ENCODE measurements at places on chromosomes 5 and 9.

DNA sequence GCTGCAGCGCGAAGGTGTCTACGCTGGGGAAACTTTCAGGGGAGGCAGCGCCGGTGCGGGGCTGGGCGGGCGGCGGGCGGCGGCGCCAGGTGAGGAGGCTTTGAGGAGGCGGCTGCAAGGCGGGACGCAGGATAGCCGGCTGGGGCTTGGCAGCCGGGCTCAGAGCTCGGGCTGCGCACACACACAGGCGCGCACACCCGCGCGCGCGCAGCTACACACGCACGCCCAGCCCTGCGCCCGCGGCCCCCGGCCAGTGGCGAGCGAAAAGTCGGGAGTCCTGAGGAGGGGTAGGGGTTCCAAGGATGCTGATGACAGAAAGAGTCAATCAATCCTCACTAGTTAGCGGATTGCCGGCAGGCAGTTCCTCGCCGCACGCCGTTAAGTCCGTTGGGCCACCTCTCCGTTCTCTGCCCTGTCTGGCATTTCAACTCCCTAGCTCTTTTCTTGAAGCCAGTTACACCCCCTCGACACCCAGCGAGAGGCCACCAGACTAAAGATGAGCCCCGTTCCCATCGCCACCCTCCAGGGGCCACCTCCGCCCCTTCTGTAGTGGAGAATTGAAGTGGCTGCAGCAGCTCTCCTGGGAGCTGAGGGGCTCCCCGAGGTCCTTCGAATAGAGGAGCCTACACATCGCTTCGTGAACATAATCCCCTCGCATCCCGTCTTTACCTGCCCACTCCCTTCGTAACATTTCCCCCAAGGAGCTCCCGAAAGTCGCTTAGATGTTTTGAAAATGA lies 1640.3 kb upstream of the C9orf72 start:
- DNase-seq, result no peak

DNA sequence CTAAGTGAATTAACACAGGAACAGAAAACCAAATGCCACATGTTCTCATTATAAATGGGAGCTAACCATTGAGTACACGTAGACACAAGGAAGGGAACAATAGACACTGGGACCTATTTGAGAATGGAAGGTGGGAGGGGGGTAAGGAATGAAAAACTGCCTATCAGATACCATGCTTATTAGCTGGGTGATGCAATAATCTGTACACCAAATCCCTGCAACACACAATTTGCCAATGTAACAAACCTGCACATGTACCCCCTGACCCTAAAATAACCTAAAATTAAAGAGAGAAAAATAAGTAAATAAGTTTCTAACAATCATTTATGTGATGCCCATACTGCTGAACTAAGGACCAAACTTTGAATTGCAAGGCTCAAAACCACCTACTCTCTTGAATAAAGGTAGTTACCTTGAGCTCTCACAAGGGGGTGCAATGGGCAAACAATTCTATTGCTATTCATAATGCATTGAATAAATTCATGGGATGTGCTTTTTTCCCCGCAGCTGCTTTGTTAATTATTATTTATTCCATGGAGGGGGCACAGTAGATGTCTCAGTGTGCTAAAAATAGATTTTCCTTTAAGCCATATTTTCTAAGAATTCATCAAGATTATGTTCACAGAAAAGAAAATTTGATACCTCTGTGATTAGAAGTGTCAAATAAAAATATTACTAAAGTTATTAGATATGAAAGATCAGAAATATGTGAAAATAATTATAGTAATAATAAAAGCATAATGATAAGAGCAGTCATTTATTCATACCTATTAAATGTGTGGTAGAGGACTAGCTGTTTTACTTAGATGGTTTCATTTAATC lies 76.2 kb upstream of the PTPN3 start:
- DNase-seq, result no peak

- no peak for DNase-seq
Measured at GRCh38 chr5:159021901-159022556, 77.7 kb downstream of the EBF1 start.

DNA sequence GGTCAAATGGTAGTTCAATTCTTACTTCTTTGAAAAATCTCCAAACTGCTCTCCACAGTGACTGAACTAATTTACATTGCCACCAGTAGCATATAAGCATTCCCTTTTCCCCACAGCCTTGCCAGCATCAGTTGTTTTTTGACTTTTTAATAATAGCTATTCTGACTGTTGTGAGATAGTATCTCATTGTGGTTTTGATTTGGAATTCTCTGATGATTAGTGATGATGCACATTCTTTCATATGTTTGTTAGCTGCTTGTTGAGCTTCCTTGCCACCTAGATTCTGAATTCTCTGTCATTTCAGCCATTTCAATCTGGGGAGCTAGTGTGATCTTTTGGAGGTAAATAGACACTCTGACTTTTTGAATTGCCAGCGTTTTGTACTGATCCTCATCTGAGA lies 24.0 kb downstream of the CDK20 start:
- DNase-seq, result no peak
